ENCODE measurements at places on chromosomes 1 and 21.

DNA sequence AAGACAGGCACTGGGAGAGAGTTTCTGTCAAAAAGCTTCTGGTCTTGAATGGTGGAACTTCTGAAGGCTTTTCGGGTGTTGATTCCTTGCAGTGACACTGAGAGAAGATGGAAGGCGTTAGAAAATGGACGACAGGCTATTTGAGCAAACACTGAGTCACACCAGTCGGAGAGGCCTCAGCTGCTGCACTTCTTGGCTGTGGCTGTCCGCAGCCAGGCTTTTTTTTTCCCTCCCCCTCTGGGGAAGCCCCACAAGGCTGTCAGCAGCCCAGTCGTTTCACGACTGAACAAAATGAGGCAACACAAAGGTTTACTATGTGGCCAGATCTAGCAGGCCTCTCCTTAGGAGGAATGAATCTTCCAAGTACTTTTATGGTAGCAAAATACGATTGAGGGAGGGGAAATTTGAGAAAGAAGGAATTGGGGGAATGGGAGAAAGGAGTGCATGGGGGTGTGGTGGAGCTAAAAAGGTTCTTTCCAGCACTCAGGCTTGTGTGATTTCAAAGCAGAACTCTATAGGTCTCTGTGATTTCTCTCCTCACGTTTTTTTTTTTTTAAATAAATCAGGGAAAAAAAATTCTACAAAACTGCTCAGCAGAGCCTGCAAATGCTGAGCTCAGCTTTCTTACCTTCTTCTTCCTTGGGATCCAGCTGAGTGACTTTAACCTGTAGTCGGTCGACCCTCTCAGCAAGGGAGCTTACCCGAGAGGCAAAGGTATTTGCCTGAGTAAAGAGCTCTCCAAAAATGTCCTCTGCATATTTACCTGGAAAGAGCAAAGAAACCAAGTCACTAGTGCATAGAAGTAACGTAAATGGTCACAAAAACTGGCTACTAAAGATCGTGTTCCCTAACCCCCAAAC, 26.1 kb downstream of the GPR3 start:
- DNase-seq, result no peak

GRCh38 chr1:28954126-28954726, 39.9 kb downstream of the EPB41 start:
- DNase-seq, result no peak

DNA sequence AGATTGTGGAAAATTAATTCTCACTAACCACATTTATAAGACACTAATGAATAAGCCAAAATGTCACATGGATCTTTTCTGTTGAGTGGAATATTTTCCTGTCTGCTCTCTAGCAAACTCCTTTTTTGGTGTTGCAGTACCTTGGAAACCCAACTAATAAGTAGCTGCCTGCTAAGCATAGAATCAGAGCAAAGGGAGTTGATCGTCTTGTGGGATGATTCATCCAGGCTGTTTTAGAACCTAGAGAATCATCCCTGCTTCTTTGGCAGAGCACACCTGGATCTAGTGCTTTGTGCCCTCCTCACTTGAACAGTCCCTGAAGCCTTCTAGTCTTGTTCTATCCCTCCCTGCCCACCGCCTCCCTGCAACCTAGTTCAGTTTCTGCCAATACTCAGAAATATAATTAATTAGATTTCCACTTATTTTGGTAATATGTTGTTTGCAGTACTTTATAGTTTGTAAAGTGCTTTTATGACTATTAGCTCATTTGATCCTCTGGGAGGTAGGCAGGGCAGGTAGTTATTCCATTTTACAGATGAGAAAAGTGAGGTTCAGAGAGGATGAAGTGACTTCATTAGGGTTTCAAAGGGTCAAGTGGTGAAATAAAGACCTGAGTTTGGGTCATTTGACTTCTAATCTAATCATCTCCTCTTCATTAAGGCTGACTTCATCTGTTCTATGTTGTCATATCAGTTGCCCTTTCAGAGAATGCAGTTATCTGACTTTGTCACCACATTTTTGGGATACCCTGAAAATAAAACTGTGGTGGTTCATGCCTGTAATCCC, 2.5 kb downstream of the AGO4 start:
- DNase-seq, result no peak

GRCh38 chr1:87739141-87739540, 410.5 kb downstream of the LMO4 start:
- no peak for DNase-seq

DNA sequence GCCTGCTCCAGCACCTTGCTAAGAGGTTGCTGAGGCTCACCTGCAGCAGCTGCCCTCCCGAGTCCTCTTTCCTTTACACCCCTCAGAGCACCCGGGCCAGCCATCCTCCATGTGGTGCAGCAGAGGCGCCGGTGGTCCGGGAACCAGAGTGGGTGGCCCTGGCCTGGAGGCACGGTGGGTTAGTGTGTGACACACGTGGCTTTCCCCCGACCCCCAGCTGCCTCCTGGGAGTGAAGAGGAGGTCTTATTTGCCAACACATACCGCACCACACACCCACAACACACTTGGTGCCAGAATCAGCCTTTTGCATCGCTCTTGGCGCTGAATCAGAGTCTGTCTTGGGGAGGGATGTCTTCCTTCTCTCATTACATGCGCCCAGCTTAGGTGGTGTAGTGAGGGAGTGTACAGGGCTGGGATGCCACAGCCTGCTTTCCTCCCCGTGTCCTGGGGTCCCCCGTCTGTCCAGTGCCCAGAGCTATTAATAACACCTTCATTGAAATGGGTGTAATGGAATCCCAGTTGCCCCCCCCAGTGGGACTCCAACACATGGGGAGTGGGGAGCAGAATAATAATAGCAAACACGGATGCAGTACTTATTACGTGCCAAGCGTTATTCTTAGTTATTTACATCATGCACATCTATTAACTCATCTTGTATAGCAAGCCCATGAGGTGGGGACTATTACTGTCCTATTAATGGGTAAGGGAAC, 38.2 kb downstream of the MAPKAPK2 start:
- DNase-seq, result no peak

GRCh38 chr1:115630342-115630741, 11.4 kb upstream of the VANGL1 start:
- DNase-seq, result no peak

DNA sequence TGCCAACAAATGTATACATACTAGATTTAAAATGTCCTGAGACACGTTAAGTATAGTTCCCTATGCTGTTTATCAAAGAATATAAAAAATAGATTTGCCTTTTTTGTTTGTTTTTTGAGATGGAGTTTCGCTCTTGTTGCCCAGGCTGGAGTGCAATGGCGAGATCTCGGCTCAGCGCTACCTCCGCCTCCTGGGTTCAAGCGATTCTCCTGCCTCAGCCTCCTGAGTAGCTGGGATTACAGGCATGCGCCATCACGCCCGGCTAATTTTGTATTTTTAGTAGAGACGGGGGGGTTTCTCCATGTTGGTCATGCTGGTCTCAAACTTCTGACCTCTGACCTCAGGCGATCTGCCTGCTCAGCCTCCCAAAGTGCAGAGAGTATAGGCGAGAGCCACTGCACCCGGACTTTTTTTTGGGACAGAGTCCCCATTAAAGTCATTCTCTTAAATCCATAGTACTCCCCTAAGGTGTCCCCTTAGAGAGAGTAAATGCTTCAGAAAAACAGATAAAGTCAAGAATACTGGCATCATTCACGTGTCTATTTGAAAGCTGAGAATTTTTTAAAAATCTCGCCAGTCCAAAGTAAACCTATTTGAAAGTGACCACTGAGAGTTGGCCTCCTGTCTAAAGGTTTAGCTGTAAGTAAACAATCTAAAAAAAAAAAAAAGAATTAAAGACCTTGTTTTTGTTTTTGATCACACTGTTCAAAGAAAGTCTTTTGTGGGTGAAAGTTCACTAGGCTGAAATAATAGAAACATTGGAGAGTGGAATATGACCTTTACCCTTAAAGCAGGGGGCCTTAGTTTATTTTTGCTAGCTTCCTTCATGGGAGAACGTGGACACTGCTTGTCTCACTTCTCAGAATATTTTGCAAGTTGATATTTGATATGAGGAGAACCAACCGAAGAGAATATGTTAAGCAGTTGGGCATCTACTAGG, 48.0 kb upstream of the SLC16A1 start:
- DNase-seq, result no peak

DNA sequence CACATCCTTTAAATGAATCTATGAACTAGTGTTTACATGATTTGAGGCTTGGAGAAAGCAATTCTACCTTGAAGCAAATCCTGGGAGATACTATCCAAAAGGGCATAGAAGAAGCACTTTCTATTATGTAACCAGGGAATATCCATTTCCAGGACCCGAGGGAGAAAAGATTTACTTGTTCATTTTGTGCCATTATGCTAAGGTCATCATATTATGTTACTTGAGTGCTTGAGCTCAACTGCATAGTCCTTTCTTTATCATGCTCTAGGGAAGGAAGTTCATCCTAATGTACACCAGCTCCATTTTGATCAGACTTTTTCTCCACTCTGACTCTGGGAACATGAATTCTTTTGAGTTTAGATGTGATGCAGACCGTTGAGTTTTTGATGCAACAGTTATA, 188.6 kb upstream of the SNX7 start:
- no peak for DNase-seq

- DNase-seq, result no peak
Observed at GRCh38 chr1:174982971-174983689, 16.6 kb upstream of the CACYBP start.

DNA sequence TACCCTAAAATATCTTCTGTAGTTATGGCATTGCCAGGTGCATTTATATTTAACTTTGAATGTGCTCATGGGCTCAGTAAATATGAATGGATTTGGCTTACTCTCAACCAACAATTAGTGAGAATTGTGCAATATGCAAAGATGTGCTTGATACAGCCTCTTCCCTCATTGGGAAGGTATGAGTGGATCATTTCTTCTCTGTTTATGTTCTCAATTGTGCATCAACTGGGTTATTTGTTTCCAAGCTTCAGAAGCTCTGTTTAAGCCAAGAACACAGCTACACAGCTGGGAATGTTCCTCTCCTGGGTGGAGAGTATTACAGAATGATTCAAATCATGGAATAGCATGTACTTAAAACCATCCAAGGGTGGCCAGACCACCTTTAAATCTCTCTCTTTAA, 17.6 kb upstream of the MAP1LC3C start:
- no peak for DNase-seq

DNA sequence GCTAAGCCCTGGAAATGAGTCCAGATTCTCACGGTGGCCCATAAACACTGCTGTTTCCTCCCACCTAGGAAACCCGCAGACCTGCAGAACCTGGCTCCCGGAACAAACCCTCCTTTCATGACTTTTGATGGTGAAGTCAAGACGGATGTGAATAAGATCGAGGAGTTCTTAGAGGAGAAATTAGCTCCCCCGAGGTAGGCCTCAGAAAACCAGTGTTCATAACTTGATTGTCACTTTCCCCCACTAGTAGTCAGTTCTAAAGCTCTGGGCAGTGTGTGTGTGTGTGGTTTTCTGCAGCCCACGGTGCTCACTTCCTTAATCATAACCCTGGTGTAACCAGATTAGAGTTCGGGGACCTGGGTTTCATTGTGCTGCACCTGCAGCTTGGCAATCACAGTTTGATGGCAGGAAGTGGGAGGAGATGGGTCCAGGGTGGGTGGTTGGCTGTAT, 39.1 kb downstream of the CLIC6 start:
- no peak for DNase-seq

DNA sequence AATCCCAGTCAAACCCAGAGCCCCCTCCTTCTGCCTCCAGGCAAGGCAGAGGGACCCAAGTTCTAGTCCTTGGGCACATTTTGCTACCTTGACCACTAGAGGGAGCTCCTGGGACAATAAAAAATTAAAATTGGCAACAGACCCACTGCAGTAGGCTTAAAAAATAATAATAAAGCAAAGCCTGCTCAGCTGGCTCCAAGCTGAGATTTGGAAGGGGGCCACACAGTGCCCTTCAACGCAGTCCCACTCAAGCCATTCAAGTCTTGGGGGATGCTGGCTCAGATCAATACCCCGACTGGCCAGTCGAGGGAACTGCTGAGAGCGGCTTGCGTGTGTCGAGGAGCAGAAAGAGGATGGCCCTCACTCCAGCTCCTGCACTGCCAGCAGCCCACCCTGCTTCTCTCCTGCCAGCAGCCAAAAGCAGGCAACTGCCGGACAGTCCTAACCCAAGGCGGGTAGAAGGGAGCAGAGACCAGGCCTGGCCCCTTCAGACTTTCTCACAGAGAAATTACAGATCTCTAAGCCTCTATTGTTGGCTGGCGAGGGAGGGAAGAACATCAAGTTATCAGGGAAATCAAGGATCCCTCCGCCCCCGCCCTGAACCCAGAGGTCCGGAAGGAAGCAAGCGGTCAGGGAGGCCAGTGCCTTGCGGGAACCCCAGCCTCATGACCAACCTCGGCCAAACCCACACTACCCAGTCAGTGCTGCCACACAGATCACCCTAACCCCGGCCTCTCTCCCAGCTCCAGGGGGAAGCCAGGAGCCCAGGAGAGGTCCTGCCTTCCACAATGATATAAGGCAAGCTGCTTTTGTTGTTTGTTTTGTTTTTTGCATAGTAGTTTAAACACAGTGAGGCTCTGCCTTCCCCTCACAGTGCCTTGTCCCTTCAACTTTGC, 4.9 kb upstream of the ALDH4A1 start:
- no peak for DNase-seq

- no peak for DNase-seq
Observed at GRCh38 chr1:54135436-54136120, 17.2 kb downstream of the CDCP2 start.

GRCh38 chr1:209641832-209642172, 10.4 kb downstream of the LAMB3 start:
- DNase-seq, result no peak

- no peak for DNase-seq
Observed at GRCh38 chr1:177310326-177310725, 139.6 kb downstream of the BRINP2 start.

GRCh38 chr1:101567582-101568189, 330.9 kb downstream of the S1PR1 start:
- no peak for DNase-seq

GRCh38 chr1:109760581-109761226, 3.0 kb downstream of the EPS8L3 start:
- DNase-seq, result no peak

DNA sequence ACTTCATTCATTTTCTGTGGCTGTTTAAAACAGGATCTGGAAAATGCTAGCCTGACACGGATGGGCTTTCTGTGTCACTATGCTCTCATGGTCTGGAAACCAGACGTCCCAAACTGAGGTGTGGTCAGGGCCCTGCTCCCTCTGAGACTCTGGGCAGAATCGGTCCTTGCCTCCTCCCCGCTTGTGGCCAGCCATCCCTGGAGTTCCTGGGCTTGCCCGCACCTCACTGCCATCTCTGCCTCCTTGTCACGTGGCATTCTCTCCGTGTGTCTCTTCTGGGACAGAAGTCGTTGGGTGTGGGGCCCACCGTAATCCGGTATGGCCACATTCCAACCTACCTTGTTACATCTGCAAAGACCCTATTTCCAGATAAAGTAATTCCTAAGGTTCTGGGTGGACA, 10.1 kb upstream of the ACTRT2 start:
- no peak for DNase-seq

GRCh38 chr1:96206451-96206850, 515.1 kb upstream of the PTBP2 start:
- no peak for DNase-seq

- no peak for DNase-seq
Observed at GRCh38 chr21:44436958-44437357, 18.4 kb upstream of the LRRC3 start.

GRCh38 chr1:235931171-235931738, 64.5 kb upstream of the LYST start:
- no peak for DNase-seq

All from NCI-H2081 treated with DMSO at 0.1 percent for 48 hours (cell line).